Activated CD4-positive, alpha-beta T cell treated with anti-CD3 and anti-CD28 coated beads for 48 hours (primary cell): ENCODE measurements at places on chromosomes 5 and 9.
A peak's percentile ranks its signal among the peaks of the same experiment; 100 is the strongest.

GRCh38 chr9:29740518-29740917, 2167.2 kb upstream of the C9orf72 start:
- no peak for DNase-seq

GRCh38 chr5:111075520-111075919, 4.0 kb downstream of the TSLP start:
- DNase-seq = no peak

- DNase-seq = no peak
Measured at GRCh38 chr9:25724424-25724823, 46.2 kb upstream of the TUSC1 start.

GRCh38 chr9:137218754-137219271, 3.2 kb downstream of the RNF208 start:
- DNase-seq = no peak

DNA sequence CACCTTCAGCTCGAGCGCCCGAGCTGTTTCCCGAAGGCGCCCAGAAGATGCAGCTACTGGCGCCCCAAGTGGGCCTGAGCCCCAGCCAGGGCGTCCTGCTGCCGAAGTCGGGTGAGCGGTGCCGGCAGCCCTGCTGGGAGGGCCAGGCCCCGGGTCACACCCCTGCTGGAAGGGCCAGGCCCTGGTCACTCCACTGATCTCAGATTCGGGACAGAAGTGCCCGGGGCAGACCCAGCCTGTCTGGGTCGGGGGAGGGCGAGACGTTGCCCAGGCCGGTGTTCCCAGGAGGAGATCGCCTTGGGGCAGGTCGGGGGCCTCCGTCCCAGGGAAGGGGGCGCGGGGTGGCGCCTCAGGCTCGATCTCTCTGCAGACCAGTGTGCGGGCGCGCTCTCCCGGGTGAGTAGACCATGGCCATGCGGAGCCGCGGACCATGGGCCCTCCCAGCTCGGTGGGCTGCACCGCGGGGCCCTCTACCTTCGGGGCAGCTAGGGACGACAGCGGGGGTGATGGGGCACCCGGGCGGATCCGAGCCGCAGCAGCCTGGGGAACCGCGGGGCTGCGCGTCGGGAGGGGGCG, 2.3 kb downstream of the LCNL1 start:
- DNase-seq = no peak

GRCh38 chr5:113340537-113340936, 94.3 kb downstream of the TSSK1B start:
- no peak for DNase-seq

DNA sequence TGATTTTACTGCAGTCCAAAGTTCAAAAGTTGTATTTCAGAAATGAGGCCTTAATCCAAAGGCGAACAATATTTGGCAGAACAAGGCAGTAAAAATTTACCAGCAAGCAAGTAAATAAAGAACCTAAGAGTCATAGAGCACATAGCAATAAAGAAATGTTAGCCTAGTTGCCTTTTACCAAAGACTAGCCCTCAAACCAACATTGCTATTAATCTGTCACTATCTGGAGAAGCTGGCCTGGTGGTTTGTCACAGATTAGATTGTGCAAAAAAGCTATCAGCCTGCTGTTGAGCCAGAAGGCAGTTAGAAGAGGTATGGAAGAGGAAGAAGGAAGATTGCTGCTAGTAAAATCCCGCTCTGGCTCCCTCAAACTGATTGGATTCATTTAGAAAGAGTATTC, 304.7 kb upstream of the KLF4 start:
- DNase-seq = no peak

- peak; percentile 53 for DNase-seq
Measured at GRCh38 chr5:140042643-140043507, at the start of gene NRG2. NRG2 (minus strand) TSS chr5:140043299.

GRCh38 chr9:19552282-19553105, 143.7 kb downstream of the ACER2 start:
- DNase-seq = no peak

- DNase-seq = no peak
Measured at GRCh38 chr9:125183054-125183453, 6.5 kb downstream of the PPP6C start.

GRCh38 chr9:116860509-116861120, 173.5 kb downstream of the TRIM32 start:
- DNase-seq = peak; percentile 40

DNA sequence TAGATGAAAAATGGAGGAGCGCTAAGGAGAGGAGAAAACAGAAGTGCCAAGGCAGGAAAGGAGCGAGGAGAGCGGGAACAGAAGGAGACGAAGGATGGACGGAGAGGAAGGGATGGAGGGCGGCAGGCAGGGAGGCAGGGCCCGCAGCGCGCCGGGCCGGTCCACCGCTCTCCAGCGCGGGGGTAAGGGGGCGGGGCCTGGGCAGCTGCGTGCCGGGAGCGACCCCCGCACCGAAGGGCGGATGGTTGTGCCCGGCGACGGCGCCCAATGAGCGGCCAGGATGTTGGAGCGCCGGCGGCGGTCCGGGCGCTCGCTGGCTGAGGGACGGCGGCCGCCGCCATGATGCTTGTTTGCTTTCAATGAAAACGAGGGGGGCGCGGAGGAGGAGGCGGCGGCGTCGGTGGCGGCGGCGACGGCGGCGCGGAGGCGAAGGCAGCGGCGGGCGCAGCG, at the start of gene CNOT6:
TSS of gene CNOT6 (plus strand) at position 320 of the 450 bp plus-strand sequence. CDS start 34,898 bp downstream, outside the sequence.
- peak; percentile 94 for DNase-seq

GRCh38 chr5:165304193-165304827, 1798.9 kb downstream of the MAT2B start:
- DNase-seq = no peak

GRCh38 chr9:27188426-27188825, 79.4 kb downstream of the TEK start:
- no peak for DNase-seq

DNA sequence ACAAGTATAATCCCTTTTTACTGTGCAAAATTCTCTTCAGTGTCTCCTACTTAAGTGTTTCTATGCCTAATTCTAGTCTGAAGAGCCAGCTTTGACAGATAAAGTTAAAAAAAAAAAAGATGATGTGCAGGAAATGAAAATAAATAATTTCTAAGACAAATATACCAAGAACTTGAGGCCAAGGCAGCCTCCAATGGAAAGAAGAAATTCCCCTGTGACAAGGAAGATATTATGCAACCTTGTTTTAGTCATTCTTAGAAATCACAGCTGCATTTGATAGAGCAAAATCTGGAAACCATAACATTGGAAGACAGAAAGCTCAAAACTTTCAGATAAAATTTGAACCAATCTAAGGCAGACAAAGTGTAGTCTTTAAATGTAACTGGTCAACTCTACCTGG, 375.9 kb upstream of the TLE4 start:
- no peak for DNase-seq

DNA sequence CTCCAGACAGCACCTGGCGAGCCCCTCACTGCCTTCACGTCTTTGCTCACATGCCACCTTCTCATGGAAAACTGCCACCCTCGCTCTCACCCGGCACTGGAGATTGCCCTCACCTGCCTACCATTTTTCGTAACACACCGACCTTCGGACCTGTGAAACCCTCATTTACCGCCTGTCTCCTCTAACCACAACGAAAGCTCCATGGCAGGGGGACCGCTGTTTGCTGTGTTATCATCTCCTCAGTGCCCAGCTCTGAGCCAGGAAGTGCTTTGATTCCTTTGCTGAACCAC, 109.2 kb upstream of the PHYKPL start:
- no peak for DNase-seq

DNA sequence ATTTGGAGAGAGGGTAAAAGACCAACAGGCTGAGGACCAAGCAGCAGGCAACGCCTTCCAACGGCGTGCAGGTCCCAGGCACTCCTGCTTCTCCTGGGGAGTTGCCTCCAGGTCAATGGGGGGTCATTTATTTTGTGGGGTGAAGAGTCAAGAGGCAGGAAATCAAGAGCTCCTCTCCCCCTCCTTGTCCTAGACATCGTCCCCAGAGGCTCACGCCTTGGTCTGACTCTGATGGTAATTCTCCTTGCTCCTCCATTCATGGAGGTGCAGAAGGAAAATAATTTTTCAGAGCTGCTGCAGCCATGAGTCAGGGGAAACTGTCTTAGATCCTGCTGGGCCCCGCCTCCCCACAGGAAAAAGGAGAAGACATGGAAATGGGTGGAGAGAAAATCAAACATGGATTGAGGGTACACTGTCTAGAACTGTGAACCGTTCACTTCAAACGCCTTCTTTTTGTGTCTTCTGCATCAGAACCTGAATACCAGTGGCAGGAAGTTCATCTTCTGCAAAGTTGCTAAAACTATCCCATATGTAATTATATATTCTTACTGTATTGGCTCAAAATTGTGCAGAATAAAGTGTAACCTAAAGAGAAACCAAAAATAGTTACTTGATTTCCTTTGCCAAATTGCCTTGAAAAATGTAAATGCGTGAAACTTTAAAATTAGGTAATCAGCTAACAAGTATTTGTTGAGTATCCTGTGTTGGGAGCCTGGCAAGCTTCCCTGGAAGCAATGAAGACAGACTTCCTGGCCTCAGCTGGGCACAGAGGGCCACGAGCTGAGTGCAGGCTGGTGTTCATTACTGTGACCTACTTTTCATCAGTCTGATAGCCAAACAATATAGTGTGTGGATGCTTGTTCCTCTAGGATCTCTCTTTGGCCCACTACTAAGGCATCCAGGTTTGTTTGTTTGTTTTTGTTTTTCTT, 142.0 kb downstream of the CMYA5 start:
- no peak for DNase-seq

- no peak for DNase-seq
Measured at GRCh38 chr5:127425868-127426267, 91.6 kb upstream of the PRRC1 start.

- no peak for DNase-seq
Measured at GRCh38 chr5:112004867-112005622, 248.1 kb upstream of the NREP start.

- DNase-seq = no peak
Measured at GRCh38 chr5:12316812-12317211, 412.6 kb upstream of the CTNND2 start.

GRCh38 chr9:125683486-125683885, 23.5 kb downstream of the MAPKAP1 start:
- DNase-seq = no peak

DNA sequence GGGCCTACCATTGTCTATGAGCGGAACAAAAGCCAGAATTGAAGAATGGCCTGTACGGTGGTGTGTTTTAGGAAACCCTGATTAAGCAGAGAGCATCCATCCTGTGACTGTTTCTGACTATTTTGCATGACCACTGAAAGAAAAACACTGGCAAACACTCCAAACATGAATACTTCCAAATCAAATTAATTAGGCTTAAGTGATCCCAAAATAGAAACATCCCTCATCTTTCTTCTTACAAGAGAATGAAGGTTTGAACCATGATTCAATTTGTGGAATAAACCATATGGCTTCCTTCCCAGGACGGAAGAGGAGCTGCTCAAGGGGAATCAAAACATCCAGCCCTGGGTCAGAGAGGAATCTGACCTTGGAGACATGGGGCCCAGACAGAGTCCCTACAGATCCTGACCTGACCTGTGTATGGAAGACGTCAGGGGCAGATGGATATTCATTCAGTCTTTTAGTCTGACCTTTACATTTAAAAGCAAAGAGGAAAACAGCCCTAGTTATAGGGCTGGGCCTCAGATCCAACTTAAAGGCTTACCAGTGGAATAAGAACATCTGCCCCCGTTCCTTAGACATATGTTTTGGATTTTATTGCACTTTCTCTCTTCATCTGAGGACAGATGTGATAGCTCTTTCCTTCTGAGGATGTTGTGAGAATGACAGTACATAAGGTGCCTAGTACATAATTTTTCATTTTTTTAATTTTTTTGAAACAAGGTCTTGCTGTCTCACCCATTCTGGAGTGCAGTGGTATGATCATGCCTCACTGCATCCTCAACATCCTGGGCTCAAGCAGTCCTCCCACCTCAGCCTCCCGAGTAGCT, 17.6 kb upstream of the RECK start:
- DNase-seq = no peak

GRCh38 chr9:118624608-118625007, 744.6 kb downstream of the BRINP1 start:
- DNase-seq = no peak

DNA sequence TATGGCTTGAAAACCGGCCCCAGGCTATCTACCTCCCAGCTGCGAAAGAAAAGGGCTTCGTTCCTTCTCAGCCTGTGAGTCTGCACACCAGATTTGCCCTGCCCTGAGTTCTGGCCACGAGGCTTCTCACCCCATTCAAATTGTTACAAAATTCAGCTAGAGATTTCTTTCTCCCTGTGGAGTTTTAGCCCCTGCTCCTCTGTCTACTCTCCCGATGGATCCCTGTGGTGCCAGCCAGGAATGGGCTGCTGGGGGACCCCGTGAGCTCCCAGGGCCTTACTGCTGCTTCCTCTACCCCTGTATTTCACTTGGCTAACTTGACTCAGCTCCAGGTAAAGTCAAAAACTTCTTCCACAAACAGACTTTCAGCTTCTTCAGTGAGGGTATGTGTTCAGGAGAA, 9.3 kb upstream of the RNF20 start:
- no peak for DNase-seq

DNA sequence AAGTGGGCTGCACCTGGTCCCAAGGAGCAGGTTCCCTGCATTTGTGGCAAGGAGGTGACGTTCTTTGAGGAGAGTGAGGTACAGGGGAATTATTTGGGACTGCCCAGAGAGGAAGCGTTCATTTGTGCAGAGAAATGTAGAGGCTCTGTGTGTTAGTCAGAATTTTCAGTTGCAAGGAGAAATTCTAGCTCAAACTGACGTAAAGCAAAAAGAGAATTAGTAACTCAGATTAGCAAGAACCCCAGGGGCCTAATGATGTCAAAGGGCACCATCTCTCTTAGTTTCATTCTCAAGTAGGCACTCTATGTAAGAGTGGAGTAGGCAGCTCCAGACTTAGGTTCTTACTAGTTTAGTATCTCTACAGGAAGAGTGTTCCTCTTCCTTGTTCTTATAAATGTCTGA, 2.4 kb upstream of the TXN start:
- DNase-seq = no peak

DNA sequence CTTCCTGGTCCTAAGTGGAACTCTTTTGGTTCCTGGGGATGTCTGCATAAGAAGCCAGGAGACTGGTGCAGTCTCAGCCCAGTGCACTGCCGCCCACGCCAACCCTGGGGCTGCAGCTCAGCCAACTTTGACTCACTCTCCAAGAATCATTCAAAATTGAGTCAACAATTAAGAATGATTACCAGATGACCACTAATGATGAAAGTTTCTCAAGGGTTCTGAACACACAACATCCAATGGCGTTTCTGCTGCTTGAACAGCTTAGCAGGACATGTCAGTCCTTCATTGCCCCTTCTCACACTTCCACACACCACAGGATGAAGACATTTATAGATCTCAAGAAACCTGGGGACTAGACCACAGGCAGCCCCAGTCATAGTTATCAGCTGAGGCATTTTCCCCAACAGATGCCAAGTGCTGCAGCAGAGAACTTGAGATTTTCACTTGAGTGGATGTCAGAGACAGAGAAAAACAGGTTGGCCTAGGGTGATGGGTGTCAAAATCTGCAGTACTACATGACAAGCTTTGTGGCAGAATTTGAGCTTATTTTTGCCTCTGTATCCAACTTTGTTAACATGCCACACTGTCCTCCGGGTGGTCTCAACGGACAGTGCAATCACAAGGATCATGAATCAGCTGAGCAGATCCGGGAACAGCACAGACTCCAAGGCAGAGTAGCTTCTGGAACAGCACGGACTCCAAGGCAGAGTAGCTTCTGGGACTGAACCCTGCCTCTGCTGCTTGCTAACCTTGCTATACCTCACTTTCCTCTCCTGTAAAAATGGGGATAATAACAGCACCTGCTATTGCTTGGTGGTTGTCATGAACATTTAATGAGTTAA, 356.1 kb downstream of the SPOCK1 start:
- DNase-seq = no peak
